ENCODE measurements at places on chromosomes 1 and 21.

DNA sequence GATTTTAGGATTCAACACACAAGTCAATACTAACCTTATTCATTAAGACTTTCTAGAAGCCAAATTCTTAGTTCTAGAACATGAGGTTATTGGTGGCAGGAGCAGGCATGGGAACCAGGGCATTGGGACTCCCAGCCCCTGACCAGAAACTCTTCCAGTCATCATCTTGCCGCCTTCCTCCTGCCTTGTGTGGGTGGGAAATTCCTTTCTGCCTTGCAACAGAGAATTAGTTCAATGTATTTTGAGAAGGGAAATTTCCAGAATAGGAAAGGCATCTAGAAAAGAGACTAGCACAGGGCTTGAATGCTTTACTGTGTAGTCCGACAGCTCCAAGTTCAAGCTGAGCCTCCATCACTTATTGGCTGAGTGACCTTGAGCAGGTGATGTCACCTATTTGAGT is 8.7 kb downstream of the GRHL3 start:
- H3K4me3 ChIP-seq: no peak overlapping the region
- H3K4me1 ChIP-seq: peaks cover 24% of the 10 kb centered on the region
- H3K27me3 ChIP-seq: peaks cover 42% of the 10 kb centered on the region
- no peak for DNase-seq

GRCh38 chr21:19124691-19125090 is 721.1 kb upstream of the TMPRSS15 start:
- H3K27me3 ChIP-seq: no peaks in the 10 kb centered on the region
- H3K27ac ChIP-seq: no peak overlapping the region
- H3K36me3 ChIP-seq: no peaks in the 10 kb centered on the region
- DNase-seq: no peak
- H3K4me3 ChIP-seq: no peak overlapping the region

DNA sequence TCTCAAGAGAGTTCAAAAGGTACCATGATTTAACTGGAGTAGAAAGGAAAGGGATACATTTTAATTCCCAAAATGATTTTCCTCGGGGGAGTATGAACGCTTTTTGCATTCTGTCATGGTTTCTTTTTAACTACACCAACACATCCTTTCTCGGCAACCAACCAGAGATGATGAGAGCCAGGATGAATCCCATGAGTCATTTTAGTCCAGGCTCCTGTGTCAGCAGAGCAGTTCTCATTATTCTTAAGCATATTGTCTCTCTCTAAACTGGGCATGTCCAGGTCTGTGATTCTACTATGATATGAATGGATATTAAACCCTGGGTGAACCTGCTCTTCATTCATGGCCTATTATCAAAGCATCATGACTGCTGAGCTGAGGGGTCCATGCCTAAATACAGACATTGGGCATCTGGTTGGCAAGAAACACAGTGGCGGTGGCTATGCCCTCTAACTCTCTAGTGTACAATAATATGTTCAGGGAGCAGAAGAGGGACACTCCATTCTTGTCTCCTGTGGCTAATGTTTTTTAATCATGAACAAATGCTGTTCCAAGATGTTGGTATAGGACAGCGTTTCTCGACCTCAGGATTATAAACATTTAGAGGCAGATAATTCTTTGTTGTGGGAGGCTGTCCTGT is 124.3 kb upstream of the ESRRG start:
- no peak for DNase-seq
- no peak overlapping the region for H3K27ac ChIP-seq
- no peak overlapping the region for H3K4me3 ChIP-seq
- no peaks in the 10 kb centered on the region for H3K36me3 ChIP-seq

DNA sequence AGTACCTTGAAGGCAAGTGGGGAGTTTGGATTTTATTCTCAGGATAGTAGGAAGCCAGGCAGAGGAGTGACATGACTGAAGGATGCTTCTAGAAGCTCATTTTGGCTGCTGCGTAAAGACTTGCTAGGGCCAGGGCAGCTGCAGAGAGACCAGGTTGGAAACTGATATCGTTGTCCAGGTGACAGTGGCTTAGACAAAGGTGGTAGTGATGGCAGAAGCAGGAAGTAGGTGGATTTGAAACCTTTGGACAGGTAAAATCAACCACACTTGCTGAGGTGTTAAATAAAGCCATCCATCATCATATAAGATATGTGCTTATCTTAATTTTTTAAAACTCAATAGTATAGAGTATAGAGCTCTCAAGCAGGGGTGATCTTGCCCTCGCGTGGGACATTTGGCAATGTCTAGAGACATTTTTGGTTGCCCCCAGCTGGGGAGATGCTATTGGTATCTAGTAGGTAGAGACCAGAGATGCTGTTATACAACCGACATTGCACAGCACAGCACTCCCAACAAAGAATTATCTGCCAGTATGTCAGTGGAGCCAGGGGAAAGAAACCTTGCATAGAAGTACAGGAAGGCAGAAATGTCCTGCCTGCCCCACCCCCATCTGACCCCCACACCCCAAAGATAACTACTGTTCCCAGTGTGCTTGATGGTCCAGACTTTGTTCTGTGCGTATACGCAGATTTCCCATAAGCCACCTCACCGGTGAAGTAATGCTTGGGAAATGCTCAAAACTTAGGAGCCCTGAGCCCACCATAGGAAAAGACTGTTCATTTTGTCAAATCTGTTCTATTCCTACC is 31.1 kb downstream of the TMEM51 start:
- peaks cover 49% of the 10 kb centered on the region for H3K4me1 ChIP-seq
- H3K27me3 ChIP-seq: peaks cover 6% of the 10 kb centered on the region
- H3K4me3 ChIP-seq: no peak overlapping the region
- H3K27ac ChIP-seq: no peak overlapping the region

GRCh38 chr21:31509194-31510017 is 150.1 kb upstream of the SOD1 start:
- peak overlapping the region; percentile 72 for H3K27ac ChIP-seq
- DNase-seq: peak; percentile 15
- H3K36me3 ChIP-seq: peaks cover 25% of the 10 kb centered on the region
- no peaks in the 10 kb centered on the region for H3K27me3 ChIP-seq

- peaks cover 9% of the 10 kb centered on the region for H3K27me3 ChIP-seq
- DNase-seq: peak; percentile 48
- peaks cover 25% of the 10 kb centered on the region for H3K36me3 ChIP-seq
- H3K27ac ChIP-seq: peak overlapping the region; percentile 97
- H3K4me1 ChIP-seq: peaks cover 82% of the 10 kb centered on the region
Observed at GRCh38 chr1:27528818-27529703, 39.1 kb upstream of the WASF2 start.

GRCh38 chr1:180643693-180644092 is 11.9 kb downstream of the XPR1 start:
- peaks cover 9% of the 10 kb centered on the region for H3K4me1 ChIP-seq
- DNase-seq: no peak
- no peak overlapping the region for H3K27ac ChIP-seq
- H3K36me3 ChIP-seq: peaks cover 30% of the 10 kb centered on the region
- H3K4me3 ChIP-seq: no peak overlapping the region

DNA sequence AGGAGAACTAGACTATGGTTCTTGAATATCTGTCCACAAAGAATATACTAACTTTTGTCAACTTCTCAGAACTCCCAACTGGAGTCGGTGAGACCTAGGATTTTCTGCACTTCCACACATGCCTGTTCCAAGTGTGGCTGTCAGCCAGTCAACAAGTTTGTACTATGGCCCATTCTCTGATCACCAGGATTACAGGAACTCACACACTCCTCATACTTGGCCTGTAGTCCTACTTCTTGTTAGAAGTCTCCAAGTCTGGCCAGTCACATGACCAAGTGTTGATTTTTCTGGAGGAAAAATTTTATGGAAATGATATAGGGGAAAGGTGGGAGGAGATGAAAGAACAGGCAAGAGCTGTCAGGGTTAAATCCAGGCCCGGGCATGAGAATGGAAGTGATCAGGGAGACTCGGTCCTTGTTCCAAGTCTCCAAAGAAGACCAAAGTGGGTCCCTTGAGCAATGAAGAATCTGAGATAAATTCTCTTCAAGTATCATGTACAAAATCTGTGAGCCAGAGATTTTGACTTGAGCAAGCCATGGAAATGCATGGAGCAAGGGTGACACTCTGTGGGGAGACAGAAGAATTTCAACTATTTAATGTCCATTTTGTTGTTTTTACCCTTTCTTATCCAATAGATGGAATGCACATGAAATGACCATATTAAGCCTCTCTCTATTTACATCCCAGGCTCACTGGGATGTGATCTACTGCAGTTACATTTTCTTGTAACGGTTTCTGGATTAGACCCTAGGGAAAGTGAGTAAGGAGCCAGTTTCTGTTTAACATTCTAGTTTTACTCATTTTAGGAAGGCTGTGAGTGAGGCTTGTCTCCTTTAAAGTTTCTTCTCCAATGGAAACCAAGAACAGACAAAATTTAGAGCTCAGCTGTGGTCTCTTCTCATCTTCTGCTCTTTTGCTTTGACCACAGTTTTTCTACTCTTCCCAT is 320.9 kb downstream of the ASTN1 start:
- H3K27ac ChIP-seq: no peak overlapping the region
- no peaks in the 10 kb centered on the region for H3K36me3 ChIP-seq
- peaks cover 25% of the 10 kb centered on the region for H3K27me3 ChIP-seq
- H3K4me3 ChIP-seq: no peak overlapping the region
- H3K4me1 ChIP-seq: peaks cover 10% of the 10 kb centered on the region
- peak; percentile 53 for DNase-seq

DNA sequence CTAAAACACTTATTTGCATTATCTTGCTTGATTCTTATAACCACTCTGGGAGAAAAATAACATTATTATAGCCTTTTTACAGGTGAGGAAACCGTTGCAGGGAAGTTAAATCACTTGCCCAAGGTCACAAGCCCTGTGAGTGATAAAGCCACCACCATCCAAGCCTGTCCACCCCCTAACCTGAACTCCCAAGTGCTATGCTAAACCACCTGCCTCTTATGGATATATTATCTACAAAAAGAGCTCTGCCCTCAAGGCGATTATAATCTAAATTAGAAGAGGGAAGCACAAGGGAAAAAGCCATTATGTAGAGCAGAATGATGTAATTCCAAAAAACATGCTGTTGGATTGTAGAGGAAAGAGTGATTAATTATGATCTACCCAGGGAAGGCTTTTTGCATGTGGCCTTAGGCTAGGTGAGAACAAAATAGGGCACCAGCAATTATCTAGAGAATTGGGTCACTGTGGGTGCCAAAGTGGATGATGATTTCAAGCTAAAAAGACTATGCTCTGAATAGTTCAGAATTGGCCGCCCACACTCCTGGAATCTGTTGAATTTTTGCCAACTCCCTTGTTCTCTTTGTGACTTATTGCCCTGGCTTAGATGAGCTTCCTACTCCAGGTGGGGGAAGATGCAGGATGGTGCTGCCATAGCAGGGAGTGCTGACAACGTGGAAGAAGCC is 205.3 kb downstream of the FGGY start:
- peaks cover 55% of the 10 kb centered on the region for H3K4me1 ChIP-seq
- no peak overlapping the region for H3K4me3 ChIP-seq
- no peak for DNase-seq

GRCh38 chr1:169363046-169363730 is 4.4 kb downstream of the NME7 start:
- no peak overlapping the region for H3K4me3 ChIP-seq
- H3K27me3 ChIP-seq: no peaks in the 10 kb centered on the region
- H3K36me3 ChIP-seq: no peaks in the 10 kb centered on the region
- no peak for DNase-seq
- no peaks in the 10 kb centered on the region for H3K4me1 ChIP-seq

DNA sequence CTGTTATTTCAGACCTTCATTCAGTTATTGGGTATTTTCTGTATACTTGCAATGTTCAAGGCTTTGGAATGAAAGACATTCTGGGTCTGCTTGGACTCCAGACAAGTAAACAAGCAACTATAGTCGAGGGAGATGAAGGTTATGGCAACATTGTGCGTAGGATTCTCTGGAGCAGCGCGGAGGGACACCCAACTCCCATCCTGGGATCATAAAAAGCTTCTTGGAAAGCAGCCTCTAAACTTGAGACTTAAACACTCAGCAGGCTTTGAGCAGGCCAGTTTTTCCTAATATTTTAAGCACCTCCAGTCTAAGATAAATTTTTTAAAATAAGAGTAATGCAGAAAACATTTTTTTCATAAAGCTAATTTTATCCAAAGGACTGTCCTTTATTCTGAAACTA is 7.6 kb upstream of the LYST start:
- no peaks in the 10 kb centered on the region for H3K4me1 ChIP-seq
- no peak overlapping the region for H3K4me3 ChIP-seq
- no peaks in the 10 kb centered on the region for H3K36me3 ChIP-seq
- DNase-seq: no peak
- H3K27ac ChIP-seq: no peak overlapping the region
- H3K27me3 ChIP-seq: peaks cover 62% of the 10 kb centered on the region

DNA sequence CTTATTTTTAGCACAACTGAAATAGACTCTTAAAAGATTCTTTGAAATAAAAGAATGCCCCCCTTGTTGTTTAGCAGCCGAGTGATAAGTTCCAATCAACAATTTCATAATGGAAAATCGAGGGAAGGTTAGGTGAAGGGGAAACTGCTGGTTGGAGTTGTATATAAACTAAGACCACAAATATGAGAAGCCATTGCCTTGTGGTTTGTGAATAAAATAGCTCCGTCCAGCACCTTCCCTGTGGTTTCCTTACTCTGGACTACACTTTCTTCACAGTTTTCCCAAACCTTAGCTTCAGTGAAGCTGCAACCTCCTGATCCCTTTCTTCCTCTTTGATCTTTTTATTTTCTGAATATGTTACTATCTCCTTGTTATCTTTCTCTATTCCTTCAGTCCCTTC is 6.7 kb upstream of the RAB3GAP2 start:
- no peak for DNase-seq
- H3K27ac ChIP-seq: no peak overlapping the region
- no peaks in the 10 kb centered on the region for H3K4me1 ChIP-seq
- peaks cover 13% of the 10 kb centered on the region for H3K27me3 ChIP-seq
- H3K4me3 ChIP-seq: no peak overlapping the region
- no peaks in the 10 kb centered on the region for H3K36me3 ChIP-seq

DNA sequence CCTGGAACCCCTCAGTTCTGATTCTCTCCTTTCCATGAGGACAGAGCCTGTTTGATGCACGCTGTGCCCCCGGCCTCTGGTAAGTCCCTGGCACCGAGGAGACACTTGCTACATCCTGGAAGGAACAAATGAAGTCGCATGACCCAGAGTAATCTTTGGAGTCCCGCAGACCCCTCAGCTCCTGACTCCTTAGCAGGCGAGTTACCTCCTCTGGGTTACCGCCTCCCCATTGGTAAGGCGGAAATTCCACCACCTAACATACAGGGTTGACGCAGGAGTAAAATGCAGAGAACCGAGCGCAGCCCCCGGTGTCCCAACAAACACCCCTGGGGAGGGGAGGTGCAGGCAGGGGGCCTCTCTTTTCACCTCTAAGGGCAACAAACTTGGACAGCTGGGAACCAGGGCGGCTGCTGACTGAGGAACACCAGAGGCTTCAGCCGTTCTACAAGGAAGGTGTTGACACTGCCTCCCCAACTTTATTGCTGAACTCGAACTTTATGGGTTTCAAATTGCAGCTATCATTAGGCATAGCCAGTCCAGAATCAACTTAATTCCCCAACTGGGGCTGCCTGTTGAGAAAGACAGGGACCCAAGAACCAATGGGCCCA is 115.3 kb upstream of the IFFO2 start:
- peaks cover 35% of the 10 kb centered on the region for H3K36me3 ChIP-seq
- H3K27me3 ChIP-seq: peaks cover 2% of the 10 kb centered on the region
- H3K4me3 ChIP-seq: no peak overlapping the region
- DNase-seq: no peak
